Hematopoietic multipotent progenitor cell (in vitro differentiated cells): ENCODE measurements at places on chromosomes 12 and 14. TPM values are rescaled to one million over a fixed set of nuclear protein-coding genes. Genes with fewer than 3 reads are reported as not detected.

The C12orf50 gene
- total RNA-seq, result not detected

DNA sequence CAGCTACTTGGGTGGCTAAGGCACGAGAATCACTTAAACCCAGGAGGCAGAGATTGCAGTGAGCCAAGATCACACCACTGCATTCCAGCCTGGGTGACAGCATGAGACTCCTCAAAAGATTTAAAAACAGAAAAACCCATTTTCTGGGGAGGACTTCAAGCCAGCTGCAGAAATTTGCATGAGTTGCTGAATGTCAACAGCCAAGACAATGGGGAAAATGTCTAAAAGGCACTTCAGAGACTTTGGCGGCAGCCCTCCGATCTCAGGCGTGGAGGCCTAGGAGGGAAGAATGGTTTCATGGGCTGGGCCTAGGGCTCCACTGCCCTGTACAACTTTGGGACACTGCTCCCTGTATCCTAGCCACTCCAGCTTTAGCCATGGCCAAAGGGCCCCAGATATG is 177.8 kb upstream of the C14orf180 start:
- no peak for DNase-seq

The DBX2 gene
- total RNA-seq, result not detected

GRCh38 chr14:81384900-81385299 is 15.2 kb downstream of the STON2 start:
- no peak for DNase-seq

DNA sequence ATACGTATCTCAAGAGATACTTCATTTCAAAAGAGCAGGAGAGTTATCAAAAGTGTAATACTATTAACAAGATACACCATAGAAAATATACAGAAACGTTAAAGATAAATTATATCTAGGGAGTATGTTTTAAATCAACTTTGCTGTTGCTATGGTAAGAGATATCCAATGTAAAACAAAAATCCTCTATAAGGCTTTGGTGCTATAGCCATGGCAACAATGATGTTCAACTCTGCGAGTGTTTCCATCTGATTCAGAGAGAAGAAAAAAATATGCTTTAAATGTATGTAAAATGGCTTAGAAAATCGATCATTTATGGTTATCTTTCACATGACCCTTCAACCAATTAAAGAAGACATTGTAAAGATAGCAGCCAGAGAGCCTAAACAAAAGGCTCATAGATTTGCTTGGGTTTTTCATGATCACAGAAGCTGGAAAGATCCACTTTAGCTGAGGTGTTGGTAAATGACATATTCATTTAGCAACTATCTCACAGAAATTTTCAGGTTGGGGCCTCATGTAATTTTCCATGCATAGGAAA is 387.0 kb upstream of the GARIN6 start:
- DNase-seq, result no peak
